Activated CD4-positive, alpha-beta T cell treated with anti-CD3 and anti-CD28 coated beads, Interleukin-2, amount 10 ng/mL, durations not matched to agents 24 days and 14 days (primary cell): ENCODE measurements at places on chromosomes 12 and 14. TPM values are rescaled to one million over a fixed set of nuclear protein-coding genes. Genes with fewer than 3 reads are reported as not detected.
A peak's percentile ranks its signal among the peaks of the same experiment; 100 is the strongest.

CMA1 gene
- total RNA-seq, result not detected in 2 replicates

CLBA1 gene
- total RNA-seq, result 2.4 and 2.5 TPM in 2 replicates

BDKRB2 gene
- not detected in 2 replicates for total RNA-seq

SCN8A gene
- 0.12 and 0.38 TPM in 2 replicates for total RNA-seq

ENDOU gene
- total RNA-seq, result 0.09 TPM in 1 of 2 replicates, not detected in the other

GSKIP gene
- total RNA-seq, result 16.3 and 19.3 TPM in 2 replicates

DNAI7 gene
- not detected in 2 replicates for total RNA-seq

ALDH1L2 gene
- 1.3 and 1.5 TPM in 2 replicates for total RNA-seq

PLCZ1 gene
- not detected in 2 replicates for total RNA-seq

NOVA1 gene
- total RNA-seq, result 0.30 TPM in 1 of 2 replicates, not detected in the other

- DNase-seq, result peak; percentile 67
Measured at GRCh38 chr12:12899530-12900380, 8.4 kb downstream of the GPRC5A start.

- DNase-seq, result peak; percentile 91
Measured at GRCh38 chr14:70027785-70028428, 148.7 kb downstream of the SMOC1 start.

DNA sequence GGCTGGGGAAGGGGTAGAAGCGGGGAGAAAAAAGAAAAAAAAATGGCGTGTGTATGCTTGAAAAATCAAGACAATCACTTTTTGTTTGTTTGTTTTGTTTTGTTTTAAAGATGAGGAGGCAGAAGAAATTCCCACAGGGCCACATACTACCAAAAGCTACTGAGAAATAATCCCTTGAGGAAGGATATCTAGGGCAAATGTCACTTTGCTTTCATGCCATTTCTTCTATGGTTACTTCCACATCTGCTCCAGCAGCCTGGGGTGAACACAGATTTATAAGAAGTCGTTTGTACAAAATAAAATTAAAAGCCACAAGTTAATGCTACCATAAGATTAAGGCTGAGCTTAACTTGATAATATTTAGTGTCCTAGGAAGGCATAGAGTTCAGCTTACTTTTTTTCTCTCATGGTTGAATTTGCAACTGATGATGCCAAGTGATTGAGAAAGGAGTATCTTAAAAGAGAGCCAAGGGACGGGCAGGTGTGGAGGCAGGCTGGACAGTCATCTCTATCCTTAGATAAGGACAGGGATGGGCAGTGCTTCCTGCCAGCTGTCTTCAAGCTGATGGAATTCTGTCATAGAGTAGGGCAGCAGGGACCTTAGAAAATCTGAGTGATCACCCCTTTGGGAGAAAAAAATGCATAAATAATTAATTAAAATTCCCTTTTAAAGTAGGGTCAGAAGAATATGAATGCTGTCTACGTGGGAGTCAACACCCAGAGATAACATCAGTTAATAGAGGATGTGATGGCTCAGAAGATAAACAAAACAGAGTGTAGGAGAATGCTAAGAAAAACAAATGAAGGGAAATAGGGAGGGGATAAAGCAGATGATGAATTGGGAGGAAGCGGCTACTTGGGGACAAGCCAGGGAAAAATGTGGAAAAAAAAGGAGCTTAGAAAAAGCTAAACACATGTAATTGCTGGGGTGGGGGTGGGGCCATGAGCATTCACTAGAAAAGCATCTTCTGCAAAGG is 57.1 kb downstream of the DYRK2 start:
- DNase-seq, result no peak

- DNase-seq, result no peak
Measured at GRCh38 chr12:88921434-88921833, 341.2 kb upstream of the KITLG start.

DNA sequence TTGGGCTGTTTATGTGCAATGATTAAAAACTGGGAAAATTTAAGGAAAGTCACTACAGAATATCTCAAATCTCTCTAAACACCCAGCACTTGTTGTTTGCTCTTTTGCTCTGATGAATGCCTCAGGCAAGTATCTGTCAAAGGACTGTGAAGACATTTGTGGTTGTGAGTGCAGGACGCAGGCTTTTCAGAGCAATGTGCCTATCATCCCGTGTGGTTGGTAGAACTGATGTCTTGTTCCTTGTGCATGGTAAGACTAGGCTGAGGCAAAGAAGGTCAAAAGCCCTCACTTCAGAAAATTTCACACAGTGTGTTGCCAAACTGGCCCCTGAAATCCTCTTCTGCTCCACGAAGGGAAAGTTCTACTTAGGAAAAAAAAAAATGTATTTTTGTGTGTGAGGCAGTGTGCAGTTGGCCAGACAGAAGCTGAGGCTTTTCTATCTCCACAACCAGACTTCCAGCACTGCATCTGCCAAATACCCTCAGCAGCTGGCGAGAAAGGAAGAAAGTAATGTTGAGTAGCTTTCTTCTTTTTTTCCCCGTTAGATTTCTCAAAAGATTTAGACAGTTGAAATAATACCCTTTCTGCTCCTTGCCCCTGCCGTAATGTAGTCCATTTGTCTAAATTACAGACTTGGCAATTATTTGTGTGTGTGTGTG is 1103.1 kb downstream of the VRK1 start:
- DNase-seq, result no peak

GRCh38 chr12:64621257-64621942 is 11.1 kb downstream of the RASSF3 start:
- no peak for DNase-seq

GRCh38 chr14:33317675-33318074 is 379.0 kb downstream of the NPAS3 start:
- DNase-seq, result no peak

DNA sequence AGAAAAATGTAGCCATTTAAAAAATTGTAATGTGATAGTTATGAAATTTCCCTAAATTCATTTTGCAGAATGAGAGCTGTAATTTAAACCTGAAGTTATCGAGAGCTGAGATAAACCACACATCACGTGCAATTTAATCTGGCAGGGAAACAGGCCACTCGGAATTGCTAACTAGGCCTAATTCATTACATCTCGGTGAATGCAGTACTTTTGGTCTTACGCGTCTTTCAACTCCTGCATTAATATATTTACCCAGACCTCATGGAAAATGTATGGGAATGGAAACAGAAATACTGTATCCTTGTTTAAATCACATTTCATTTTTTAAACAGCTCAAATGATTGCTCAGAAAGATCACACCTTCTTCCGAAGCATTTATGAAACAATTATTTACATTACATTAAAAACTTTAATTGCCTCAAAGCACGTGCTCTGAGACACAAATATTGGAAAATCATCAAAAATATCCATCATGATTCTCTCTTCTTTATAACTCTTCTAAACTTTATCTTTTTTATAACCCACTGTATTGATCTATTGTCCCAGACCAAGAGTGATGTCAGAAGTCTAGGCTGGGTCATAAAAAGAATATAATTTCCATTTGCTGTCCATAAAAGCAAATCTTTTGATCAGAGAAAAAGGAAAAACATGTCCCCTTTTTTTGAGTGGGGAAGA is 111.7 kb upstream of the MYL2 start:
- DNase-seq, result no peak

DNA sequence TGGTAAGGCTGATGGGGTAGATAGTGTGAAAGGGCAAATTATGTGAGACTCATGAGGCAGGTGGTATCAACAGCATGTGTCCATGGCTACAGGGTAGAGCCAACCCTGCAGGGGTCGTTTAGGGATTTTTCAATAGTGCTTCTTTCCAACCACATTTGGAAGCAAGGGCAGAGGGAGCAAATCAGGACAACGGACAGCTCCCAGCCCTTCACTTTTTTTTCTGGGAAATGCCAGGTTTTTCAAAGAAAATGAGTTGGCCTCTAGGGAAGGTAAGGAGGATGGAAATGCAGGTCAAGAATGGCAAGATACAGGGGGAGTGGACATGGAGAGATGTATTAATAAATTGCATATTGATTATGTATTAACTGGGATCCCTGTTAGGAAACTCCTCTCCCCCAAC is 4.9 kb upstream of the CMA1 start:
- DNase-seq, result no peak

- no peak for DNase-seq
Measured at GRCh38 chr14:24183014-24183481, 5.6 kb downstream of the IPO4 start.

DNA sequence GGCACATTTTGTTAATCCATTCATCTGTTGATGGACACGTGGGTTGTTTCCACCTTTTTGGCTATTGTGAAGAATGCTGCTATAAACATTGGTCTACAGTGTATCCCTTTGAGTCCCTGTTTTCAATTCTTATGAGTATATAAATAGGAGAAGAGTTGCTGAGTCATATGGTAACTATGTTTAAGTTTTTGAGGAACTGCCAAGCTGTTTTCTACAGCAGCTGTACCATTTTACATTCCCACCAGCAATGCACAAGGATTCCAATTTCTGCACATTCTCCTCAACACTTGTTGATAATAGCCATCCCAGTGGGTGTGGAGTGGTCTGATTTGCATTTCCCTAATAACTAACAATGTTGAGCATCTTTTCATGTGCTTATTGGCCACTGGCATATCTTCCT is 6.9 kb upstream of the SVOP start:
- DNase-seq, result no peak

DNA sequence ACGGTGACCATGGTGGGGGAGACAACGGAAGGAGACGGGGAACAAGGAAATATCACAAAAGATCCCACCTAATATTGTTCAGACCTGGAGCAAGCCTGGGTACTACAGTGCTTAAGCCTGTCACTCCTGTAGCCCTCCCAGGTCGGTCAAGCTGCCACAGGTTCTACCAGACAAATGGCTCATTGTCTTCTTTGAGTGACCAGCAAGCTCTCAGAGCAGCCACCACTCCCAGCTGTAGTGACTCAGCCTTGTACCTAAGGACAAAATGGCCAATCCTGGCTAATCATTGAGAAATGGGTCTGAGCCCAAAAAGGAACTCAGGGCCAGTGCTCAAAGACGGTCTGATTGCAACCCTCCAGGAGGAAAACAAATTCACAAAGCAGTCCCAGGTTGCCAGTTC is 238.4 kb upstream of the NOS1 start:
- no peak for DNase-seq

DNA sequence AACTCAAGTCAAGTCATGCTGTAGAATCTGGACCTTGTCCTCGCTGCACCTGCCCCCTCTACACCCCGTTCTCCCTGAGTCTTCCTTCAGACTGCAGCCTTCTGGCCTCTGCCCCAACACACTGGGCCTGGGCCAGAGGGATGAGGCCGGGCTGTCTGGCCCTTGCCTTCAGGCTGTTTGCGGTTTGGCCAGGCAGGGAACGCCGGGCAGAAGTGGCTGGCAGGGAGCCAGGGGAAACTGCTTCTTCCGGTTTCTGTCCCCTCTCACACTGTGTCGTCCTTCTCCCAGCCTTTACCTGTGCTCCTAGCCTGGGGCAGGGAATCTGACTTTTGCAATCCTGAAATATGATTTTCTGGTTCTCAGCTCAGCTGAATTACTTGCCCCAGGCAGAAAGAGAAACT is 13.5 kb downstream of the DGLUCY start:
- DNase-seq, result no peak
